COR-L47 (cell line): ENCODE measurements at places on chromosomes 1 and 21.

GRCh38 chr1:100250264-100250663 lies 630 bp upstream of the DBT start:
- no peak for DNase-seq

DNA sequence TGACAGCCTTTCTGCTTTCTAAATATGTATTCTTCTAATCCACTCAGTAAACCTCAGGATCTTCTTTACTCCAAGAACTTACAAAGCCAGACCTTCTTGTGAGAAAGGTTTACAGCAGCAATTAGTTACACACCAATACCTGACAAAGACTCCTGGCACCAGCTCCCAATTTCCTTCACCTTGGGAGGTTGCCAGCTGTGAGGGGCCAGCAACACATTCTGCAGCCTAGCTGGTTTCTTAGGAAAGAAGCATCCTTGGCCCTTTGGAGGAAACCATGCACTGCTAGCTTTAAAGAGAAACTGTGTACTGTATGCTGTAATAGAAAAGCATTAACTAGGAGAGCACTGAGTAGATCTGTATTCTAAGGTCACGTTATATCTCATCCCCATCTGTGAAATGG lies 10.8 kb downstream of the FYB2 start:
- DNase-seq = peak; percentile 8

GRCh38 chr21:28867401-28867800 lies 125.3 kb downstream of the LTN1 start:
- DNase-seq = no peak

DNA sequence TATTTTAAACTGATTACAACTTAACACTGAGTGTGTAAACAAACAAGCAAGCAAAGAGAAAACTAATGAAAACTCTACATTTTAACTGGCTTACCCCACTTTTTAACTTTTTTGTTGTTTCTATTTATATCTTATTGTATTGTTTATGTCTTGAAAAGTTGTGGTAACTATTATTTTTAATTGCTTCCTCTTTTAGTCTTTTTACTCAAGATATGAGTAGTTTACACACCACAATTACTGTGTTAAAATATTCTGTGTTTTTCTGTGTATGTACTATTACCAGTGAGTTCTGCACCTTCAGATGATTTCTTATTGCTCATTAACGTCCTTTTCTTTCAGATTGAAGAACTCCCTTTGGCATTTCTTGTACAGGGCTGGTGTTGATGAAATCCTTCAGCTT lies 4.7 kb upstream of the HHAT start:
- no peak for DNase-seq

DNA sequence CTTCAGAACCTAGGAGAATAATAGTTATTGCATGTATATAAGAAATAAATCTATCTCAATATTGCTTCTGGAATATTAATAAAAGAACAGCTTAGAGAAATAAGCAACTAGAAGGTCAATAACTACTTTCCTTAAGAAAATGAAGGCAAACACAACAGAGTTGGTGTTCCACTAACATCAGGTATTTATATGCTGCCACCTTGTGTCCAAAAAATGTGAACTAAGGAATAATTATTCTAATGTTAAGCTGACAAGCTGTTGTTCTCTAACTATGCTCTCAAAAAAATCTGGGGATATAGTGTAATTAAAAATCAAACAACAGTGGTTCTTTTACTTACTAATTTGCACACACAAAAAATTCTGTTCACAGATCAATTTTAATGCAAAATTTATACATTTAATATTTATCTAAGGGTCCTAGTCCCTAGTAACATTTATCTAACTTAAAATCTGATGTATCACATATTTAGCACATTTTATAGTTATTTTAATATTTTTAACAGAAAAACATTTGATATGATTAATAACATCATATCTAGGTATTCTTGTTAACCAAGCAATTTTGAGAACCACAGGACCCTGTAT lies 39.6 kb downstream of the UCHL5 start:
- peak; percentile 49 for DNase-seq

GRCh38 chr1:230157420-230158390 lies 90.7 kb downstream of the GALNT2 start:
- DNase-seq = no peak

GRCh38 chr21:16568661-16569060 lies 838.9 kb downstream of the USP25 start:
- no peak for DNase-seq

DNA sequence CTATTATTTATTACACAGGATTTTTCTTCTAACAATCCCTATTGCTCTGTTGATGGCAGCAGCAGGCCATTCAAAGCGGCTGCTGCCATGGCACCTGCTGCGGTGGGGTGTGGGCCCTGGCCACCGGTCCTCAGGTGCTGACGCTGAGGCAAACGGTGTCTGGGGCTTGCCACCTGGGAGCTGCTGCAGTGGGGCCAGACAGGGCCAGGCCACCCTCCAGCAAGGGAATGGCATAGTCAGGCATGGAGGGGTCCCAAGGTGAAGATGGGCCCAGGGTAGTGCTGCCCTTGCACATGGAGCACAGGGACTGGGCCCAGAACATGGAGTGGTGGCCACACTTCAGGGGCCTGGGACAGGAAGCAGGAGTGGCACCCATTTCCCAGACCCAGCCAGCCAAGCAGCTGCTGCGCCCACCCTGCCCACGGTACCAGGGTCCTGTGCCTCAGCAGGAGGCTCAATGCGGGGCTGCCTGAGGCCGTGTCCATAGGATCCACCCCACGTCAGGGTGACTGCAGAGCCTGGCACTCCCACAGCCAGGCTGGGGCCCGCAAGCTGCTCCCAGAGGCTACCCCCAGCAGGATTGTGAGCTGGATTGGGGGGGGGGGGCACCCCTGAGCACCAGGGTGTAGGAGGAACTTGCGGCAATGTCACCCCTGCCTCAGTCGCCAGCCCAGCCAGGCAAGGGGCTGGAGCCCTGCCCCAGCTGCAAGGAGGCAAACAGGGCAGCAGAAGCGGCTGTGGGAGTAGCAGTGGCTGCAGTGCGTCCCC lies 53.9 kb upstream of the KRTAP11-1 start:
- DNase-seq = no peak

GRCh38 chr1:152442301-152442700 lies 28.2 kb upstream of the CRNN start:
- no peak for DNase-seq

GRCh38 chr1:19205845-19206244 lies 4.2 kb downstream of the UBR4 start:
- DNase-seq = no peak

DNA sequence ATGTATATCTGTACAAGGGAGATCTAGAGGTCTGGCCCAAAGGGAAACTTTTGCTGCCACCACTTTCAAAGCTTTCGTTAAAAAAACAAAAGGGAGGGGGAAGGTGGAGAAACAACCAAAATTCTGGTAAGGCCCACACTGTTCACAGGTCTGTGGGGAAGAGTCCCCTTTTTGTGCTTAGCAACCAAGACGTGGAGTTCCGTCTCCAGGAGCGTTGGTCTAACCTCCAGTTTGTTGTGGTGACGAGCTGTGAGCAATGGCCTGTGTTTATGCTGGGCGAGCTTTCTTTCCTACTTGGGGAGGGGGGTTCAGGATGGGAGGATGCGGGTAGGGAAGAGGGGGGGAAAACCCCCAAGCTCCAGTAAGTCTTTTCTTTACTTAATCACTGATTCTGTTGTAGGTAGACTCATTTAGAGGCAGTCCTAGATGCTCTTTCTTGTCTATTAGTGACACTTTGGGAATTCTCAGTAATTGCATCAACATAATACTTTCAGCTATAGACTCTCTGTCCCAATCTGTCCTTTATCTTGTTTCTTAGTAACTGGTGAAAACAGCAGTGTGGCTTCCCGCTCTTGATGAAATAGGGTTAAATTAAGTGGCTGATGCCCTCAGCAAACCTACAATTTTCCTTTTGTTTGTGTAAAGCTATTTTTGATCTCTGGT lies 1.5 kb downstream of the HIPK1 start:
- no peak for DNase-seq

- DNase-seq = no peak
These were observed 1.2 kb downstream of the MCM3AP start for GRCh38 chr21:46284077-46284644.

GRCh38 chr1:76238094-76238628 lies 163.6 kb downstream of the ST6GALNAC3 start:
- no peak for DNase-seq

DNA sequence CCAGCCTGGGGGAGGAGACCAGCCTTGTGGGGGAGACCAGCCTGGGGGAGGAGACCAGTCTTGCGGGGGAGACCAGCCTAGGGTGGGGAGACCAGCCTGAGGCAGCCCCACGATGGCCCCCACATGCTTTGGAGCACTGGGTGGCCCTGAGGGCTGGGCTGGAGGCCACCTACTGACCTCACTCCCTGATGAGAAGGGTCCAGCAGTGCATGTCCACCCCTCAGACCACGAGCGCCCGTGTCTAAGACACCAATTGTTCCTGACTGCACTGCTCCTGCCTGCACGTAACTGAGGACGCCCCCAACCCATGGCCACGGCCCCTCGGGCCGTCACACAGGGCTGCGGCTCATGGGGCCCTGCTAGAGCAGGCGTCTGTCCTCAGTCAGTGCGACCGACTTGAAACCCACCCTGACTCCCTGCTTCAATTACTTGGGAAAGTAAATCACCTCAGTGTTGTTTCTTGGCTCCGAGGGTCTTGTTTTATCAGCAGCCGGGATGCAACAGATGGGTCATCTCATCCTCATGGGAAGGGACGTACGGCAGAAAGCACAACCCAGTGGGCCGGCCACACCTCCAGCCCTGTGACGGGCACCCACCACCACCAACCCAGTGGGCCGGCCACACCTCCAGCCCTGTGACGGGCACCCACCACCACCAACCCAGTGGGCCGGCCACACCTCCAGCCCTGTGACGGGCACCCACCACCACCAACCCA lies at the start of gene SPATC1L:
Gene SPATC1L (minus strand): TSS at position 550 of the 715 bp plus-strand sequence. CDS start 1,643 bp downstream, outside the sequence.
- DNase-seq = no peak

DNA sequence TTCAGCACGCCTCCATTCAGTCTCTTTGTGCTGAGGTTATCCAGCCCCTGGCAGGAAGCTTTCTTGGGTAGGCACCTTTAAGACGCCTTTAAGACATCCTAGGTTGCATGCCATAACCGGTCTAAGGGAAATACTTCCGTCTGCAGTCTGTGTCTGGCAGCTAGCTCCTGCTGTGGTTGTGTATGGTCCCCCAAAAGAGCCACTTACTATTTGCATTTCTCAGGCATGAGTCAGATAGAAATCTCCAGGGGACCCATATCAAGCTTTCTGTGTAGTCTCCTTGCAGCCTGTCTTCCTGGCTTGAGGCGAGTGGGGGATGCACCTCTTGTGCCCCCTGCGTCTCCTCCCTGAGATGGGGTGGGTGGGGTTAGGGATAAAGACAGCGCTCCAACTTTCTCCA lies 10.0 kb upstream of the RYR2 start:
- DNase-seq = no peak

GRCh38 chr1:176854758-176855745 lies 309.5 kb downstream of the ASTN1 start:
- DNase-seq = peak; percentile 74

DNA sequence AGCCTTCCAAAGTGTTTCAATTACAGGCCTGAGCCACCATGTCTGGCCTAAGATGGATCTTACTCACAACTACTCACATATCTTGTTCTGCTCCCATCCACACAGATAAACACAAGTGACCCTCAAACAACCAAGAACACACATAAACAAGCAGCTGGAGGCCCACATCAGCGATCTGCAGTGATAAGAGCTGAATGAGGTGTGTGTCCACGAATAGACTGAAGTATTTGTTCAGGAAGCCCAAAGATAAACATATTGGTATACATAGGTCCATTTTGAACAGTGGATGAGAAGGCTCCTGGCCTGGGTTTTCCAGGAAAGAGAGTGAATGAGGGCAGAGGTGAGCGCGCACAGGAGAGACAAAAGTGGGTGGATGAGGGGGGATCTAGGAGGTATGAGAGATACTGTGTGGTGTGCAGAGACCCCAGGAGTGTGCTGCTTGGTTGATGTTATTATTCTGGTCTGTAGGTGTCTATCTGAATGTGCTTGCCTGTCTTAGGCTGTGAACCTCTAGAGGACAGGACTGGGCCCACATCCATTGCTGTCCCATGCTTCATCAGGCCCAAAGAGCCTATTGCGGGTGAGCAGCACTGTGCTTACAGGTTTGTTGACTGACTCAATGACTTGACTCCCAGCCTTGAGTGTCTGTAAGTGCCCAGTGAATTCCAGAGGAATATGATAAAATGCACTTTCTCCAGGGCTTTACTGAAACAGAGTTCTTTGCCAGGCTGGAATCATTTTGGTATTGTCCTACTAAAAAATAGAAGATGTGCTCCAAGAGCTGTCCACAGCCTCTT lies 79.9 kb upstream of the ATP1A1 start:
- DNase-seq = no peak

GRCh38 chr1:223543560-223543959 lies 121.9 kb downstream of the CAPN8 start:
- DNase-seq = no peak

GRCh38 chr1:245807954-245808719 lies 653.4 kb downstream of the KIF26B start:
- DNase-seq = no peak

DNA sequence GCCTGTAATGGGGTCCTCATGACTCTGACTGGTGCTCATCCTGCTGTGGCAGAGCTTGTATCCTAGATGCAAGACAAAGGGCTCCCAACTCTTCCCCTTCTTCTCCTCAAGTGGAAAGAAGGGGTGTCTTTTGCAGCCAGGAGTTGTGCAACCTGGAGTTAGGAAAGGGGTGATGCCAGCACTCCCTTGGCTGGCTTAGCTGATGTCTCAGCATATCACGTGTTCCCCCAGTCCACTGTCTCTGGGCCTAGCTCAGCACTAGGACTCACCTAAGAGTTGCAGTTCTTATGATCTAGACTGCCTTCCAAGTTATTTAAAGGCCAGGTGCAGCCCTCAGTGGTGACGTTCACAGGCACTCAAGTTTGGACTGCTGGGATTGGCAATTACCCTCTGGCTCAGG lies 146.2 kb upstream of the GORAB start:
- no peak for DNase-seq

GRCh38 chr1:97792655-97793054 lies 128.2 kb downstream of the DPYD start:
- no peak for DNase-seq

DNA sequence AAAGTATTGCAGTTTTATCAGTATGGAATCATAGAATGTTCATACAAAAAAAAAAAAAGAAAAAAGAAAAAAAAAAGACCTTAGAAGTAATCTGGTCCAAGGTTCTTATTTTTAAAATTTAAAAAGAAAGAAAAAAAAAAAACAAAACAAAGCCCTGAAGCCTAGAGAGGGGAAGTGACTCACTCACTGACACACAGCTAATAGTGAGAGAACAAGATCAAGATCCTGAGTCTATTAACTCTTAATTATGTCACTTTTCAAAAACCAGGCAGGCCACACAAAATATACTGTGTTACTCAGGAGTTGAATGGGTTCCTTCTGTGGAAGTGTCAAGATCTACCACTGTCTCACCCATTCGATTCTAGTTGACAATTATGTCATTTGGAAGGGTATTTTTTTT lies 433.9 kb upstream of the DAB1 start:
- no peak for DNase-seq

DNA sequence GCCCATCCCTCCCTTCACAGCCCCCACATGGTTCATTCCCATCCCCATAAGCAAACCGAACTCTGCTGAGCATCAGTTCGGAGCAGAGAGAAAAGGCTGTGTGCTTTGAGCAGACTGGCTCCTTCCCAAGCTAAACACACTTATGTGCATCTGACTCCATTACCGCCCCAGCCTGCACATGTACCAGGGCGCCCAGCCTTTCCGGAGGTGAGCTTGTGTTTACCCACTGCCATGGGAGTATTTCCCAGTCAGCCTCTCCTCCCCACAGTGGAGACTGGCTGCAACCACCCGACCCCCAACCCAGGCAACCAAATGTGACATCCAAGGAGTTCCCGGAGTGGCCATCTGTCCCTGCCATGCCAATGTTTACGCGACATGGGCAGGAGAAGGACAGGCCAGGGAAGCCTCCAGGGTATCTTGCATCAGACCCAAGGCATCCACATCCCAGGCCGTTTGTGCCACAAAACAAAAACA lies 9.4 kb downstream of the TIAM1 start:
- peak; percentile 42 for DNase-seq
